CD4-positive, alpha-beta T cell treated with Interferon gamma for 1 hour (primary cell): ENCODE measurements at places on chromosomes 6 and 20.

- DNase-seq: no peak
These were observed 210.6 kb downstream of the DLL1 start for GRCh38 chr6:170080169-170080827.

- no peak for DNase-seq
These were observed 109.0 kb downstream of the TFAP2A start for GRCh38 chr6:10305790-10306415.

DNA sequence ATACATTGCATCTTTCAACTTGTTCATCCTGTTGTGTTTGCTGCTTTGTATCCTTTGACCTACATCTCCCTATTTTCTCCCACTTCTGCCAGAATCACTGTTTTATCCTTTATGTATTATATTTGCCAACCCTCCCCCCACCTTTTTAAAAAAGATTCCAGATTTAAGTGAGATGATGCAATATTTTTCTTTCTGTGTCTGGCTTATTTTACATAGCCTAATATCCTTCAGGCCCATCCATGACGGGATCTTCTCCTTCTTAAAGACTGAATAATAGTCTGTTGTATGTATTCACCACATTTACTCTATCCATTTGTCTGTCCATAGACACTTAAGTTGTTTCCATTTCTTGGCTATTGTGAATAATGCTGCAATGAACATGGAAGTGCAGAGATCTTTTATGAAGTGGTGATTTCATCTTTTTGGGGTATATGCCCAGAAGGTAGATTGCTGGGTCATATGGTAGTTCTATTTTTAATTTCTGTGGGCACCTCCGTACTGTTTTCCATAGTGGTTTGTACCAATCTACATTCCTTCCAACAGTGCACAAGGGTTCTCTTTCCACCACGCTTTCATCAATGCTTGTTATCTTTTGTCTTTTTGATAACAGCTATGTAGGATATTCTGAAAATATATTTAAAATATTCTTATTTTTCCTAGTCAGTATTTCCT lies 181.0 kb downstream of the CDKAL1 start:
- no peak for DNase-seq

- DNase-seq: no peak
These were observed 223.4 kb upstream of the FOXQ1 start for GRCh38 chr6:1088492-1089001.
